ENCODE measurements at places on chromosomes 4 and X.

GRCh38 chr4:17090063-17090462, 191.6 kb upstream of the LDB2 start:
- DNase-seq, result no peak

- no peak for DNase-seq
Measured at GRCh38 chrX:120310861-120311726, at the start of gene TMEM255A. Gene TMEM255A (minus strand): TSS chrX:120311461. CDS start chrX:120311309, 152 bp downstream.

GRCh38 chr4:175469514-175469913, 342.6 kb downstream of the GPM6A start:
- no peak for DNase-seq

GRCh38 chr4:12005471-12005870, 576.8 kb upstream of the HS3ST1 start:
- no peak for DNase-seq

DNA sequence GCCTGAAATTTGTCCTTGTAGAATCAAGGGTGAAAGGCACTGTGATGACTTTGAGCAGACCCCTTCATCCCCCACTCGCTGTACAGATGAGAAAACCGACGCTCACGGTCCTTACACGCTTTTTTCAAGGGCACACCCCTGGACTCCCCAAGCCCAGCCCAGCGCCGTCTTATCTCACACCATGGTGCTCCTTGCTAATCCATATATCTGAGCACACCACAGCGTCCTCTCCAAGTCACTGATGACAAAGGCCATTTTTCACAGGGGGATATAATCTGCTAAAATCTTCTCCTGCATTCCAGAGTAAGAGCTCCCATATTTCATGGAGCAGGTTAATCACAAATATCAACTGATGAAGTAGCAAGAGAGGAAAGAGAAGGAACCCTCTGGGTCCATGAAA, 486.3 kb downstream of the BCOR start:
- DNase-seq, result no peak

- peak; percentile 30 for DNase-seq
Measured at GRCh38 chr4:3202836-3203820, 45.8 kb upstream of the MSANTD1 start.

DNA sequence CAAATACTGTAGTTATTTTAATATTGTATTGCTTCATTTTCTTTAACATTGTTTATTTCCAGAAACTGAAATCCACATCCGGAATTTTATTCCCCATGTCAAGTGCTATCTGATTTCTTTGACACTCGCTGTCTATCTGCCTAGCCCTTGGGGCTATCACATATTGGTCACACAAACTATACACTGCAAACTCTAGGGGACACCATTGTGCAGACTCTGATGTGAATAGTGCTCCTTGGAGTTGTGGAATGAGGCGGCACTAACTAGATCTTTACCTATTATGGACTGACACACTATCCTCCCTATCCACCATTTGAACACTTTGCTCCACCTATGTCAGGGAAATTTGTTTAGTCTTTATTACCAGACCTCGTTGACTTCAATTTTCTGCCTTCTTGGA, 534.5 kb downstream of the GLUD2 start:
- DNase-seq, result no peak

- peak; percentile 70 for DNase-seq
Measured at GRCh38 chrX:123859409-123859845, 426 bp upstream of the XIAP start.

All from activated naive CD8-positive, alpha-beta T cell treated with anti-CD3 and anti-CD28 coated beads, Interleukin-2, amount 50 U/mL, for 24 hours (primary cell).